ENCODE measurements at places on chromosomes 11 and 22.

DNA sequence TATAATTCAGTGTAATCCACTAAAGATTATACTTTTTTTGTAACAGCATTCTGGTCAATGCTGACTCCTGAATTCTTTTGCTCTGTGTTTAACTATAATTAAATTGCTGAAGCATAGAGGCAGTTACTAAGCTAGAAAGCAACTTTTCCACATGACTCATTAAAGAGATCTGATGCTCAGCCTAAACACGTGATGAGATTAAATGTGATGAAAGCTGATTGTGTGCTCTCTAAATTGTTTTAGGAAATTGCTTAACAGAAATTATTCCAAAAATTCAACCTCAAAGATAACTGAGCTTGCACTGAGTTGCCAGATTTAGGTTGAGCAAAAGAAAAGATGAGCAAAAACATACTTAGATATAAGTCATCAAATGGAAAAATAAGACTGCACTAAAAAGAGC, 1033.6 kb downstream of the FAM181B start:
- DNase-seq = no peak

- no peak for DNase-seq
Measured at GRCh38 chr11:36574486-36574885, 6.7 kb downstream of the RAG1 start.

- peak; percentile 70 for DNase-seq
Measured at GRCh38 chr11:13210424-13210823, 67.2 kb upstream of the BMAL1 start.

- DNase-seq = no peak
Measured at GRCh38 chr22:27677905-27678458, 123.6 kb downstream of the MN1 start.

DNA sequence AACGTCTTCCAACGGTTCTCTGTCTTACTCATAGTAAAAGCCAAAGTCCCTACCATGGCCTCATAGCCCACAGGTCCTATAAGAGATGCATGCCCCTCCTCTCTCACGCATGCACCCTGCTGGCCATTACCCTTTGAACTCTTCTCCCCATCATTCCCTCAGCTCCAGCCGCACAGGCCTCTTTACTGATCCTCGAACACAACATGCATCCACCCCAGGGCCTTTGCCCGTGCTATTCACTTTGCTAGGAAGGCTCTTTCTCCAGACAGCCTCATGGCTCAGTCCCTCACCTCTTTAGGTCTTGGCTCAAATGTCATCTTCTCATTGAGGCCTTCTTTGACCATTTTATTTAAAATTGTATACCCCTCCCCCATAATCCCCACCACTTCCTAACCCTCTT, 7.5 kb downstream of the AP1B1 start:
- no peak for DNase-seq

DNA sequence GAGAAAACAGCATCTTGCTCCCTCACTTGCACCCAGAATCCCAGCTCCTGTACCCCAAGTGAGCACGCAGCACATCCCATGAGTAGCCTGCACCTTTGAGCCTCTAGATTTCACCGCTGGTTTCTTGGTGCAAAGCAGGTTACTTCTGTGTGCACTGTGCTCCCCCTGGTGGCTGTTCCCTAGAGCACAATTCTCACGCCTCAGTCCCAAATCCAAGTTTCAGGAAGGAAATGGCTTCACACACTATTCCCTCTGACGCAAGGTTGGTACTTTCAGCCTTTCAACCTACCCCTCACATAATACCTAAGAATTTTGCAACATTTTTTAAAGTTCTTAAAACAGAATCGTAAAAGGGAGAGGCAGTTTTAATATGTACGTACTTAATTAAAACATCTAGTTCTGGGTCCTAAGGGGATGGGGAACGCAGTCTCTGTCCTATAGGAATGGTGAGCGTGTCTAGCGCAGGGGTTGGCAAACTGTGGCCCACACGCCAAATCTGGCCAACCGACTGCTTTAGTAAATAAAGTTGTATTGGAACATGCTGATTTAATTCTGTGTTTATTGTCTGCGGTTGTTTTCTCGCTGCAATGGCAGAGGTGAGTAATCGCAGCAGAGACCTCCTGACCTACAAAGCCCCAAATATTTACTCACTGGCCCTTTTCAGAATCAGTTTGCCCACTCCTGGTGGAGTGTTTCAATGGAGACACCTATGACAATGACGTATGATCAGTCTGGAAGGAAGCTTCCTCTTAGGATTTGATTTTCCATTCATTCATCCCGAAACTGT, 27.5 kb downstream of the DHCR7 start:
- DNase-seq = peak; percentile 15

DNA sequence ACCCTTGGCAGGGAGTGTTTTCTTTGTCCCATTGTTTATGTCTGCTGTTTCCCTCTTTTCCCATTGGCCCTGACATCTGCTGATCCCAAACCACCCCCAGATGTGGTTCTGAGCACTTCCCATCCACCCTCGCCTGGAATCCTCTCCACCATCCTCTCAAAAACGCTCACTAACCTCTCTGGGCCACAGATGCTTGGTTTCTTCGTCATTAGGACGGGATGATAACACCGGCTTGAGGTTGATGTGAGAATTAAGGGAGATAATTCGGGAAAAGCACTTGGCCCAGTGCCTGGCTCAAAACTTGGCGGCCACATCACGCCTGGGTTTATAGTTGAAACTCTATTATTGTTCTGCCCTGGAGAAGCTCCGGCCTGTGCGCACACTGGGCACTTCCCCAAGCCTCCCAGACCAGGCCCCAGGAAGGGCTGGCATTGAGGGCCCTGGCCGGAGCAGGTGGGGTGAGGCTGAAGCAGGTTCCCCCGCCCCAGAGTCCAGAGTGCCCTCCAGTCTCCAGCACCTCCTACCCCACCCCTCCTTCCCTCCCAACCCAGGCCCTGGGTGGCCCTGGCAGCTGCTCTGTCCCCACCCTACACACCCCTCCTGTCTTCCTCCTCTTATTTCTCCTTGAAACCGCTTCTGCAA, 63.7 kb downstream of the CYTH4 start:
- no peak for DNase-seq

- DNase-seq = no peak
Measured at GRCh38 chr22:45667486-45667885, 4.1 kb upstream of the ATXN10 start.

DNA sequence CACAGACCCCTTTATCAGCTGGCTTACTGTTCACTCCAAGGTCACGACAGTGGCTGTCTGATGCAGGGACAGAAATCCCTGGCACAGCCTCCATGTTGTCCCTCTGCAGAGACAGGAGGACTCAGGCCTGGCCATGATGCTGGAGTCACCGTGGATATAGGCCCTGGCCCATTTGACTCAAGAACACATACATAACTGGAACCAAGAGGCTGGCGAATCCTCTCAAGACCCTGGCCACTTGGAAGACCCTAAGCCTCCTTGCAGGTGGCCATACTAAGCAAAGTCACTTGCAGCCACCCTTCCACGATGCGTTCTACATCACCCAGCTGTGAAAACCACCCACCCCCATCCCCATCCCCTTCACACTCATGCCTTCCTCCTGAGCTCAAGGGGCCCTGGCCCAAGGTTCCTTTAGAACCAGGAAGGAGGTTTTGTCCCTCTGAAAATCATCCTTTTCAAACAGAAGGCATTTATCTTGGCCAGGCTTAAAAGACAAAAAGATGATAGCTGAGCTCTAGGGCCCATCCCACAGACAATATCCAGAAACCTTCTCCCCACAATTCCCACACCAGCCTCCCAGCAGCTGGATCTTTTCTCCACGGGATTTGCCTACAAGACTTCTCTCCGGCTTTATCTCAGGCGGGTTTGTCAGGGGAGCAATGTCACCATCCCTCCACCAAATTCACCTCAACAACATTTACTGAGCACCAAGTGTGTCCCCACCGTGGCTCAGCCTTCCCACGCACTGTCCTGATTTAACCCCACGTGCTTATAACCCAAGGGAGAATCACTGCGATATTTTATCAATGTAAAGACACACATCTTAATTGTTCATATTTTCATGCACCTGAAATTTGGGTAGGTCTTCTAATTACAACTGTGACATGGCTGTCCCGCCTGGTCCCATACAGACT, 123.4 kb upstream of the SERPIND1 start:
- no peak for DNase-seq

DNA sequence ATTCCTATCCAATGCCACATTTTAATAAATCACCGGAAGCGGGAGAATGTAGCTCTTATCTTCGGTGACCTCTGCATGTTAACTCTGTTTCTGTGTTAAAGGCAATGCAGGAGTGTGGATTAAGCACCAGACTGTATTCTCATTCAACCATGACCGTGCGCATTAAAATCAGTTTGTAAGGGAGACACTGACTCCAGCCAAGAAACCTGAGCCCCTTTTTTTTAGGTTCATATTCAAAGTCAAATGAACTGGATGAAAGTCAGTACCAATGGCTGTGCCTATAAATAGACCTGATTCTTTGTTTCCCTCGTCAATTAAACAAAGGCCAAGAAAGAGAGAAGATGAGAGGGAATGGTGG, 32.2 kb downstream of the C11orf91 start:
- DNase-seq = no peak

- DNase-seq = peak; percentile 21
Measured at GRCh38 chr11:47991266-47991830, 11.0 kb downstream of the PTPRJ start.

DNA sequence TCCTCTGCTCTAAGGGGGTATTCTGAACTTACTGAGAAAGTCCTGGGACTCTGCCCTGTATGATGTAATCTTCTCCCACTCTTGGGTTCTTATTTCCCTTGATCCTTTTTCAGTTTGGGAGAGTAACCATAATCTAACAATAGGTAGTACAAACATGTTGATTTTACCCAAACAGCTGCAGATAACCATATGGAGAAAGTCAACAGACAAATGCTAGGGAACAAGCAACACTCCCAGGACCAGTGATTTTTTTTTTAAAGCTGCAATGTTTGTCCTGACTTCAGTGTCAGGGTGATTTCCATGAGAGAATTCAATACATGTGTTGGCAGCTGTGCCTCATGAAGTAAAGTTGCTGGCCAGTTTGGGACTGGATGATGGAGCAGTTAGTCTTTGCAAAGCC, 156.5 kb downstream of the FCHSD2 start:
- DNase-seq = no peak

GRCh38 chr22:50244420-50245213, at the start of gene TUBGCP6:
Gene TUBGCP6, minus strand, starts transcription at chr22:50245023. Its CDS starts 564 bp downstream, at chr22:50244459.
- DNase-seq = peak; percentile 86

- DNase-seq = peak; percentile 58
Measured at GRCh38 chr11:36492724-36493304, 17.3 kb downstream of the TRAF6 start.

GRCh38 chr11:107947904-107948303, 19.7 kb downstream of the RAB39A start:
- no peak for DNase-seq

- no peak for DNase-seq
Measured at GRCh38 chr11:113833151-113833550, 42.2 kb downstream of the USP28 start.

GRCh38 chr11:112051768-112052167, 22.0 kb downstream of the PIH1D2 start:
- no peak for DNase-seq

DNA sequence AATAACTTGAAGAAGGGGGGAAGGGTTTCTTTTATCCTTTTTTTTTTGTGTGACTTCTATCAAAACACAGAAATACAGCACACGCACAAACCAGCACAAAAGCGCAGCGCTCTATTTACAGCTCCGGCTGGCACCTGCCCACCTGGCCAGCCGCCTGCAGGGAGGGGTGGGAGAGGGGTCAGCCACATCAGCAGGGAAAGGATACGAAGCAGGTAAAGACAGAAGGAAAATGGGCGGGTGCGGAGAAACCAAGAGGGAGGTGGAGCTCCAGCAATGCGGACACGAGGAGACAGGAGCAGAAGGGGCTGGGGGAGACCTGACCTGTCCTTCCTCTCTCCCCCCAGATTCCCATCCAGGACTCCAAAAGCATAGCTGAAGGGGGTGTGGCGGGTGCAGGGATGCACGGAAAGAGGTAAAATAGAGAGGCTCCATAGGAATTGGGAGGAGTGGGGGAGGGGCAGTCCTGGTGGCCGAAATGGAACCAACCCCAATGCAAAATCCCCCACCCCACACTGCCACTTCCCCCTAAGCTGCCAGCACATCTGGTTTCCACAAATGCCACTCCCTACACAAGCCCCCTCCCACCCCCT, 14.1 kb downstream of the CXCR5 start:
- DNase-seq = no peak

GRCh38 chr11:18171377-18172000, 1.1 kb upstream of the MRGPRX4 start:
- peak; percentile 43 for DNase-seq

GRCh38 chr22:30695871-30696655, 1.4 kb downstream of the OSBP2 start:
- no peak for DNase-seq

GRCh38 chr11:116439361-116439677, 333.5 kb downstream of the BUD13 start:
- no peak for DNase-seq

DNA sequence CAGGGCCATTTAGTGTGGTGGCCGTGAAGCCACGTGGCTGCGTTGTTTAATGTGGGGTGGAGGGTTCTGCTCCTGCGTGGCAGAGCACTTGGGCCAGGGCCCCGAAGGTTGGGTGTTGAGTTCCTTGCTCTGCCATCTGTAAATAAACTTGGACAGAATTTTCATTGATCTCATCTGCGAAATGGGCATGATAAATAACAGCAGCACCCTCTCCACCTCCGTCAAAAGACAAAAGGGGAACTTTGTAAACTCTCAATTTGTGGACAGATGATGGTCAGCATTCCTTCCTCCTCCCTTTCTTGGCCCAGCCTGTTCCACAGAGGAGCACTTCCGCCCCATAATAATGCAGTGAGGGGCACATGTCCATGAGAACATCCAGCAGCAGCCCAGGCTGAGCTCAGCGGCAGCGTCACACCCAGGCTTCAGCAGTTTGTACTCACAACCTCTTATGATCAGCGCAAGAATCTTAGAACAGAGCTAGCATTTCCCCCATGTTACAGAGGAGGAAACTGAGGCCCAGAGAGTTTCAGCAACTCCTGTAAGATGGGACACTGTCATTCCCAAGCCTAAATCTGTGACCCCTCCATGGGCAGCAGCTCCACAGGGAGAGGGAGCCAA, 874.5 kb downstream of the BRD1 start:
- DNase-seq = no peak

DNA sequence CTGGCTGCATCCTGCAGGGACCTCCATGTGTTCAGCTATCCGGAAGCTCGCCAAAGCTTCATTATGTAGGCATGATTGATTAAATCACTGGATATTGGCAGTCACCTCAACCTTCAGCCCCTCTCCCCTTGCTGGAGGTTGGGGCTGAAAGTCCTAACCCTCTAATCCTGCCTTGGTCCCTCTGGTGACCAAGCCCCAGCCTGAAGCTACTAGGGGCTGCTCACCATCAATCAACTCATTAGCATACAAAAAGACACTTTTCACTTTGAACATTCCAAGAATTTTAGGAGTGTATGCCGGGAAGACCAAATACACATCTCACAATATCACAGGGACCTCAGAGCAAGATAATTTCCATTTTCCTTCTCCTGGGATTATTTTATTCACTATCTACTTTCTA, 38.8 kb upstream of the TPBGL start:
- no peak for DNase-seq

DNA sequence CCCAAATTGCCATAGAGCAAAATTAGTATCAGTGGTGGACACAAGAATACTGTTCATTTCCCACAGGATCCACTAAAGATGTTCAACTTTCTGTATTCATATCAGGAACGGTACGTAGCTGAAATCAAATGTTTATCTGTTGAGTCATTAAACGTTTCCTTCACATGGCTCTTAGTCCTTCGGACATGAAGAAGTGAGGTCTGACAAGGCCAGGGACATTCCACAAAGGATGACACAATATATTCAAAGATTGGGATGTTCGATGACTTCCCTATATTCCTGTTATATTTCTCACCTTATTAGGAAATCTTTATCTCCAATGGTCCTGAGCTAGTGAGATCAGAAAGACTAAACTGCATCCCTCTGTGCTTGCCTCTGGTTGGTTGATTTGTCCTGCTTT, 129.0 kb downstream of the ETS1 start:
- DNase-seq = peak; percentile 94

- no peak for DNase-seq
Measured at GRCh38 chr11:105861225-105861624, 160.8 kb downstream of the MSANTD4 start.
